ENCODE measurements at places on chromosomes 1 and 21.

DNA sequence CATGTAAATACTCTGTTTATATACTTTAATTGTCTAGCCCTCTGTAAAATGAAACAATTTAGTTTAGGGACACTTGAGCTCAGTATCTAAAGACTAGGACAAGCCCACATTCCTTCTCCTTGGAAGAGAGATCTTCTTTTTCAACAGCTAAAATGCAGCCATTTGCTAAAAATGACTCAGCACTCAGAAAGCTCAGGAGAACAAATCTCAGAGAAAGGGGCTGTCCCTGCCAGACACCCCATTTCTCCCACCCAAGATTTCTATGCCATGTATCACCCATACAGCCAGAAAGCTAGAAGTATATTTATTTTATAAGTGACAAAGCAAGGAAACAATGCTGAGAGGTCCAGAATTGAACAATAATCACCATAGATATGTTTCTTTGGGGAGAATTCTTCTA is 23.2 kb upstream of the PRDX6 start:
- no peak for DNase-seq

GRCh38 chr1:58768971-58769808 is 14.7 kb downstream of the JUN start:
- DNase-seq: peak; percentile 29

- no peak for DNase-seq
Observed at GRCh38 chr21:36188937-36189336, 32.3 kb downstream of the DOP1B start.

- DNase-seq: no peak
Observed at GRCh38 chr1:151265446-151266236, 11.1 kb downstream of the PSMD4 start.

DNA sequence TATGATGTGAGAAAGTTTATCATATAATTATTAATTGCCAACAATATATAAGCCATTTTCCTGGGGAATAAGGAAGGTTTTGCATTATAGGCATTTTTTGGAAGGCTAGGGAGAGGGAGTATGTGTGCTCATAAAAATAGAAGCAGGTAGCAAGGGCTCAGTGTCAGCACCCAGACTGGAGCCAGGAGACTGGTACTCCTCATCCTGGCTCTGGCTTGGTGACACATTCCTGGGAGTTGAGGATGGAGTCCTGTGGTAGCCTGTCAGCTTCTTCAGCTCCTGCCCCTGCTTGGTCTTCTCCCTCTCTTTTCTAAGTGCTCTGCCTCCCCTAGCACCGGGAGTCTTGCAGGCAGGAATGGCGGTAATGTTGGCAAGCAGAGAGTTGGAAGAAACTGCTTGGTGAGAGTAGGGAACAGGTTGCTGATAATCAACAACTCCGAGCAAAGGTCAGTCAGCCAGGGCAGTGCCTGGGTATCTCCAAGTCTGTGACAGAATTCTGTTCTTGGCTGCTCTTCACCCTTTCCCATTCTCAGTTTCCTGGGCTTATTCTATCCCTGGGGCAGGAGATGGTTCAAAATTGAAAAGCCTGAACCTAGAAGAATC is 23.0 kb downstream of the GIPC2 start:
- no peak for DNase-seq

- DNase-seq: no peak
Observed at GRCh38 chr1:25462732-25463131, 32.0 kb downstream of the MACO1 start.

- DNase-seq: no peak
Observed at GRCh38 chr1:54955359-54955758, 25.1 kb upstream of the TMEM61 start.

- no peak for DNase-seq
Observed at GRCh38 chr1:196678510-196678884, 26.7 kb downstream of the CFH start.

GRCh38 chr1:244353551-244354091 is 98.1 kb downstream of the ADSS2 start:
- no peak for DNase-seq

DNA sequence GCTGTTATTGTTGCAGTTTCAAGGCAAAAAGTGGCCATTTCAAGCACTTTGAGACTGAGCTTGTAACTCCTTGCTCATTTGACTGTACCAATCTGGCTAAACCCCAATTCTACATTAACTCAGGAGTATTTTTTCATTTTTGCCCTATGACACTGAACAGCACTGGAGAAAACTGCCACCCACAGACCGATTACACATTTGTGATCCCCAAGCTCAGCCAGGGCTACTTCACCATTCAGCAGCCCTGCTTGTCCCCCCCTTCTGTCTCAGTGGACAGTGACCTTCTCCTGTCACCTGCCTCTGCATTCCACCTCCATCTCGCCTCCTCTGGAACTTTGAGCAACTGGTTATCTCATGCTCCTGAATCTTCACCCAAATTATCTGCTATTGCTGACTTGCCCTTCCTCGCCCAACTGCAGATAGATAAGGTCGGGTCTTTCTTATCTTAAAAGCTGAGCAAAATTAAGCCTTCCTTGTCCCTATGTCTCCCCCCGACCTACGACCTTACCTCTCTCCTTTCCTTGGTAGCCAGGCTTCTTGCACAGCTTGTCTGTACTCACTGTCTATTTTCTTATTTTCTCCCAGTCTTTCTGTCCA is 25.3 kb downstream of the SPATA46 start:
- peak; percentile 45 for DNase-seq

GRCh38 chr1:228918335-228918734 is 183.1 kb downstream of the RHOU start:
- no peak for DNase-seq

- no peak for DNase-seq
Observed at GRCh38 chr1:32884726-32885125, 1.6 kb upstream of the HPCA start.

- DNase-seq: no peak
Observed at GRCh38 chr1:33152685-33153432, 29.0 kb downstream of the TRIM62 start.

- DNase-seq: no peak
Observed at GRCh38 chr1:30781906-30782305, 24.3 kb upstream of the LAPTM5 start.

DNA sequence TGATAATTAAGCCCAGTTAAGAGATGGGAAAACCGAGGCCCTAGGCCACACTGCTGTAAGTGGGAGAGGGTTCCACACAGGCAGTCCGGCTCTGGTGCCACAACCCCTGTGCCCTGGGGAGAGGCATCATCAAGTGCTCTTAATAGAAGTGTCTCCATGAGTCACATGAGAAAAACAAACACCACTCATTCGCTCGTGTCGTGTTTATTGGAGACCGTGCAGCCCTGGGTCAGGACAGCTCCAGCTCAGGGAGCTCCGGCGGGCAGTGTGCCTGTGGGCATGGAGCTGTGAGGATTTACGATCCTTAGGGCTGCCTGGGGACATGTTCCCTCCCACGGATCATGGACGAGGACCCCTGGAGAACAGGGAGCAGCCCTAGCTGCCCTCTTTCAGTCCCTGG is 658.5 kb downstream of the AJAP1 start:
- DNase-seq: no peak

DNA sequence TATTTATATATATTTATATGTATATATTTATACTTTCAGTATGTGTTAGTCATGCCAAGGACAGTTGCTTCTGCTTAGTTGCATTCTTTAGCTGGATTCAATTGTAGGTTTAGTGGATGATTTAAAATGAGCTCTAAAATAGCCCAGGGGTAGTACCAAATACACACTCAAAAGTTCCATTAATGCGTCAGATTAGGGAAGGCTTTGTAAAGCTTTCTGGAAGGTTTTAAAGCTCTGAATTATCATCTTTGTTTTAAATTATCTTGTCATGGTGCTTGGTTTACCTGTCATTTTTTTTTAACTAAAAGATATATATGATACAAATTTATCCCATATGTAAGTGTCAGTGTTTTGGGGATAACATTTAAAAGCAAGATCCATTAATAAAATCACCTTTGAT is 242.7 kb upstream of the ADAMTS5 start:
- no peak for DNase-seq

GRCh38 chr1:9437961-9438430 is 101.3 kb upstream of the SLC25A33 start:
- DNase-seq: no peak

DNA sequence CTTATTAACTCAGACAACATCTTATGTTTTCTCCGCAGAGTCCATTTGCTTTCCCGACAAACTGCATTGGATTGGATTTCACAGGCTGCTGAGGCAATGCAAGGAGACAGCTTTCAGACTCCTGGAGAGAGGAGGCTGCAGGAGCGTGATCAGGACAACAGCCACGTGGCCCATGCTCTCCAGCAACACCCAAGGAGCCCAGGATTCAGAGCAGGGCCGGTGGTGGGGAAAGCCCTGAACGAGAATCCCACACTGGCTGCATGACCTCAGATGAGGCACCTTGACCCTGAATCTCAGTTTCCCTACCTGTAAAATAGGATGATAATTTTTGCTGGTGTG is 78.3 kb upstream of the NFASC start:
- DNase-seq: no peak

GRCh38 chr1:25135909-25136308 is 96.4 kb downstream of the SYF2 start:
- DNase-seq: no peak

DNA sequence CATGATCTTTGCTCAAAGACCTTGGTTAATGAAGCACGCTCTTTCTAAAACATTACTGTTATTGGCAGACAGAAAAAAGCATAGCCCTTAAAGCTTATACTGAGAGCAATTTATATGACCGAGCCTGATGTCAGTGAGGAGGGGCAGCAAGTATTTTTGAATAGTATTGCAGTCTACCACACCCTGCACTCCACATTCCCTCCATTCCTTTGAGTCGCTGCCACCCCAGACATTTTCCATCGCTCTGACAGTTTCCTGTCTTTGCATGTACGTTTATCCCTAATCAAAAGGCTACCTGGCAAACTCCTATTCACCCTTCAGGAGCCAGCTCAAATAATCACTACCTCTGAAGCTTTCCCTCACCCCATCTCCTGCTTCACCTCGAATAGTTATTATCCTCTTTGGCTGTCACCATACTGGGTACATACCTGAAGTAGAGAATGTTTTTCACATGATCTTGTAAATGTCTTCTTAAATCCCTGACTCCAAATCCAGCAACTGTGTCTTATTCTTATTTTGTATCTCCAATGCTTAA is 5.5 kb upstream of the JUN start:
- no peak for DNase-seq

DNA sequence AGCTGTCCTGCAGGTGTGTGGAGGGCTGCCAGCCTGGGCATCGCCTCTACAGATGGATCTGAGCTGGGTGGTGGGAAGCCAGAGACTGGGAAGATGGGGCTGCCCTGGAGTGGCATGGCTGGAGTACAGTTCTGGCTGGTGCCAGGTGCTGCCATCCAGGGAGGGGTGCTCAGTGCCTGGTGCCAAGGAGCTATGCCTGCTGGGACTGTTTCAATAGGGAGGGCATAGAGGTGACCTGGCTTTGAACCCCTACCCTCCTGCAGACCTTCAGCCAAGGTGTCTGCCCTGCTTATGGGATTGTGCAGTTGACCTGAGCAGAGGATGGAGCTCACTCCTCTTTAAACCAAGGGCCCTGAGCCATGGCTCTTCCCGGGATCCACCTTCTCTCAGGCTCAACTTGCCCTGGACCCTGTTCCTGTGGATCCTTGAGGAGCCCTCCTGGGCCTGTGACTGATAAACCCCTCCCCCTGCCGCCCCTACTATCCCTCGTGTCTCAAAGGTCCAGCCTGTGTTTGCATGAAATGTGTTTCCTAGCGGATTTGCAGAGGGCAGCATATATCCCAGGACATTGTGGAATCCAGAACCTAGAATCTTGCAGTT is 48.7 kb downstream of the PTPRU start:
- no peak for DNase-seq

GRCh38 chr1:88984569-88984968 is 7.9 kb downstream of the KYAT3 start:
- DNase-seq: no peak

- no peak for DNase-seq
Observed at GRCh38 chr1:147079400-147080005, 92.8 kb downstream of the PRKAB2 start.

GRCh38 chr1:152002960-152003359 is 9.3 kb upstream of the S100A10 start:
- DNase-seq: no peak

GRCh38 chr1:94481473-94481933 is 60.1 kb downstream of the F3 start:
- DNase-seq: peak; percentile 78

- DNase-seq: peak; percentile 89
Observed at GRCh38 chr1:29145739-29146437, 22.2 kb upstream of the TMEM200B start.

DNA sequence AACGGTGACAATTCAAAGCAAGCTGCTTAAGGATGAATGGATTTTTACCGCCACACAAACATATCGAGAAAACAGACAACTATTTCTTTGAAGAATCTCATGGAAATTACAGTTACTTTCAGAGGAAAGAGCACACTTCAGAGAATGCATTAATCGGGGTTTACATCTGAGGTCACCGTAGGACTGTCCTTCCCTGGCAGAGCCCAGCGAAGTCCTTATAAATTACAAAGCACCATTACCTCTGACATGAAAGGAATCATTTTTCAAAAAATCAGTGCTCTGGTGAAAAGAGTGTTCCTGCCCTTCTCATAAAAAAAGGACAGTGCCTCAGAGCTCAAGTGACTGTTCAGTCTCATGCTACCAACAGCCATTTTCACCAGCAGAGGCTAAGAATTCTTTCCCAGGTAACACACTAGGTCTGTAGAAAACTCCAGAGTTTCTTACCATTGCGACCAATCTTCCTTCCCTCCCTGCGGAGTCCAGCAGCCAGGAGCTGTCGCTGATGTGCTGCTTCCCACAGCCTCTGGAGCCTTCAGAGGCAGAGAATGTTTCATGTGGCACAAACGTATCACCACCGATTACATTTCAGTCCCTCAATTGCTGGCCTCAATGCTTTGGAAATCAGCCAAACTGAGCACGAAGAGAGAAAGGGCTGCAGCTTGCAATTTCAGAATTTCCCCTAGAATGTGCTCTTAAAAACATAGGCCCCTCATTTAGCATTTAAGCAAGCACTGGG is 75.4 kb downstream of the PLD5 start:
- no peak for DNase-seq

- no peak for DNase-seq
Observed at GRCh38 chr1:84156210-84156621, 12.1 kb downstream of the PRKACB start.

DNA sequence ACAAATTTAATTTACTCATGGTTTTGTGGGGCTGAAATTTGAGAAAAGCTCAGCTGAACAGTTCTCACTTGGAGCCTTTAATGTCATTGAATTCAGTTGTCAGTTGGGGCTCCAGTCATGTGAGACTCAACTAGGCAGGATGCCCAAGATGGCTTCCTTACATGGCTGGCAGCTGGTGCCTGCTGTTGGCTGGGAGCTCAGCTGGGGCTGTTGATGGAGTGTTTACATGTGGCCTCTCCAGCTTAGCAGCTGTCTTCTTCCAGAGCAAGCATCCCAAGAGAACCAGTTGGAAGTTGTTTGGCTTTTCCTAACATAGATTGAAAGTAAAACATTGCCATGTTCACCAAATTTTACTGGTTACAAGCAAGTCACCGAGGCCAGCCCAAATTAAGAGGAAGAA is 81.8 kb upstream of the KCNA3 start:
- DNase-seq: no peak

DNA sequence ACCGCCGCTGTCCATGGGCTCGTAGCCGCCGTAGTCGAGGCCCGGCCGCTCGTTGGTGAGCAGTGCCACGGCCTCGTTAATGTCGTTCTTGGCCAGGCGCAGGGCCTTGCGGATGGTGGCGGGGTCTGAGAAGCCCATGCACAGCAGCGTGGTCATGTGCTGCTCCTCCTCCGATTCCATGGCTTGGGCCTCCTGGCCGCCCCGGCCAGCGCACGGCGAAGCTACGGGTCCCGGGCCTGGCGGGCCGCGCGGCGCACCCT is 300 bp downstream of the USP24 start:
- no peak for DNase-seq
